ENCODE measurements at places on chromosomes 2 and 18. TPM values are rescaled to one million over a fixed set of nuclear protein-coding genes. Genes with fewer than 3 reads are reported as not detected.

DSG1 gene
- not detected for total RNA-seq

GRCh38 chr18:48310353-48310752, 98.8 kb downstream of the ZBTB7C start:
- no peak for DNase-seq

GRCh38 chr18:21242780-21243401, 859 bp downstream of the GREB1L start:
- no peak for DNase-seq

FBLN7 gene
- total RNA-seq, result 8.4 TPM

DNA sequence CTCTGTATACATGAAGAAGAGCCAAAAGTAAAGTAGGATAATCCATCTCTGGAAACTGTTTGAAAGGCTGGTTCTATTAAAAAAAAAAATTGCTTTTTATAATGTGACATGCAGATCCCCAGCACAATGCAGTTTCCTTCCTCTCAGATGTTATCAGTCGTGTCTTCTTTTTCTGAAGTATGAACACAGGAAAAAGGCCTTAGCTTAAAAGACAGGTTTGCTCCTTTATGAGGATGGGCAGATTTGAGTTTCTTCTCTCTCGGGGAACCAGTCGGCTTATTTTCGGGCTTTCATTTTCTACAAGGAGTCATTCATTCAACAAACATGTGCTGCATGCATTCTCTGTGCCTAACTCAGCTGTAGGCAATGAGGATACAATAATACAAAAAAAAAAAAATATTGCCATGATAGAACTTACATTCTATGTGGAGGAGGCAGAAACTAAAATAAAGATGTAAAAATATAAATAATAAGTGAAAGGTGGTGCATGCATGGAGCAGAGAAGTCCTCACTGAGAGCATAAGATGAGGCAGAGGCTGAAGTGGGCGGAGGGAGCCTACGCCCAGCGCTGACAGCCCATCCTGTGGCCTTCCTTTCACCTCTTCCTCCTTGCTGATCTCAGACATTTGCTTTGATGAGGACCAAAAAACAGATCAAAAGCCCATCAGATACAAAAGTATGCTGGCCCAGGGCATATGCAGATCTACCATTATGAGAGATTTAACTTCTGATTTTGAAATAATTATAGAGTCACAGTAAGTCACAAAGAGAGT, at the start of gene CD226:
Gene CD226, minus strand, starts transcription at position 513 of the 773 bp plus-strand sequence. Its CDS starts 467 bp downstream, at position 46.
- DNase-seq, result peak; percentile 60

MITD1 gene
- 67.3 TPM for total RNA-seq

DNA sequence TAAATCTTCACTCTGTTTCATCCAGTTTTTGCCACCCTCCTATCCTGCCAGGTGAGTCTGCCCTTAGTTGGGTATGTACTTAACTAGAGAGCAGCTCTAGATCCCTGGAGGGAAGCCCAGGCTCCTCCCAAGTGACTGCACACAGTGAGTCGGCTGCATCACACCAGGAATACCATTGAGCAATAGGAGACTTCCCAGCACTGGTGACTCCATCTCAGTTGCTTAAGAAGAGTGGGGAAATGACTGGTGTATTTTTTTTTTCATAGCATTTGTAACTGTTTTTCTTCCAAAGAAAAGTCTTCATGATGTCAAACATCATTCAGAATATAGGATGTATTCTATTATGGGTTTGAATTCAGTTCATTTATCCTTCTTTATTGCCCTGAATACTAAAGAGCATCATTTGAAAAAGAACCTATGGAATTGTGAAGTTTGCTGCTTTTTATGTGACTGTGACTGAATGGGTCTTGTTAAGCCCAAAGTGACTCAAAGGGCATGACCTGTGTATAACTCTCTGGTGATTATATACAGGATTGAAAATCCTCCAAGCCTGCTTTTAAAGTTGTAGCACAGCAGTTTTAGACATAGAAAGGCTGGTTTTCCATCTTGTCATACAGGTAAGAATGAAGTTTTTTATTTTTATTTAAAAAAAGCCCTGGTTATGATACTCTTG, 84.3 kb downstream of the MAP3K20 start:
- no peak for DNase-seq

MAP3K19 gene
- not detected for total RNA-seq

GRCh38 chr18:48959921-48960920, 9.5 kb upstream of the SMAD7 start:
- no peak for DNase-seq

- no peak for DNase-seq
Measured at GRCh38 chr18:6881034-6881820, 151.7 kb downstream of the ARHGAP28 start.

CCL20 gene
- total RNA-seq, result 4.7 TPM

ABHD3 gene
- 49.2 TPM for total RNA-seq

ALMS1 gene
- 20.4 TPM for total RNA-seq

GRCh38 chr2:109370399-109371035, 241.5 kb downstream of the SH3RF3 start:
- no peak for DNase-seq

GRCh38 chr18:13268158-13269012, 49.8 kb downstream of the LDLRAD4 start:
- DNase-seq, result no peak

DNA sequence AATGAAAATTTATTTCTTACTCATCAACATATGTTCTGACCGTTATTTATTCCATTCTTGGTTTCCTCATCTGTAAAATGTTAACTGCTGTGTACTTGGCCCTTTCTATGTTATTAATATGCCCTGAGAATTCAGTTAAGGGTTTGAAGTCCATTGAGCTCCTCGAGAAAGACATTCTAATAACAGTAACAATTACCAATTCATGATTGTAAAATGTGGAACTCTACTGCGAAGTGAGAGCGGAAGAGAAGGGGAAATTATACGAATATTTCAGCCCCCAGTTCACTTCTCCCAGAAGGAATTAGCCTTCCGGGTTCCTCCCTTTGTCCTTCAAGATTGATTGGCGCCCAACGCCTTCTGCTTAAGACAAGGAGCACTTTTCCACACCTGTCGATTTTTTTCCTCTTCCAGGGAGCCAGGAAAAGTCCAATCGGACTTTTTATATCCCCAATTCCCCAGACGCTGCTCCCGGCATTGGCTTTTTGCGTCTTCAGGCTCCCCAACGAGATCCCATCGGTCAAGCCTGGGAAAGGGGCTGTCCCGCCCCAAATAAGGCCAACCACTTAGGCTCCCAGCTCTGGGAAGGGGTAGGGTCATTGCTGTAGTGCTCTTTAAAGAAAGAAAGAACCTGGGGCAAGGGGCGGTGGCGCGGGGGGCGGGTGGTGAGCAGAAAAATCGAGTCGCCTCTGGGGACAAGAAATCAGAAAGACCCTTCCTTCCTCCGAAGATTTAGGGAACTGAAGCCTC, 1.6 kb downstream of the DSC2 start:
- DNase-seq, result no peak

- DNase-seq, result peak; percentile 32
Measured at GRCh38 chr2:38387887-38388286, 10.8 kb upstream of the ATL2 start.

GRCh38 chr2:62158444-62159121, 37.3 kb upstream of the B3GNT2 start:
- no peak for DNase-seq

All from activated CD4-positive, alpha-beta memory T cell treated with anti-CD3 and anti-CD28 coated beads, Interleukin-2, amount 10 ng/mL, durations not matched to agents 7 days and 5 days (primary cell).